Substantia nigra (tissue), 51 donors: ENCODE measurements at places on chromosomes 2 and 18.

DNA sequence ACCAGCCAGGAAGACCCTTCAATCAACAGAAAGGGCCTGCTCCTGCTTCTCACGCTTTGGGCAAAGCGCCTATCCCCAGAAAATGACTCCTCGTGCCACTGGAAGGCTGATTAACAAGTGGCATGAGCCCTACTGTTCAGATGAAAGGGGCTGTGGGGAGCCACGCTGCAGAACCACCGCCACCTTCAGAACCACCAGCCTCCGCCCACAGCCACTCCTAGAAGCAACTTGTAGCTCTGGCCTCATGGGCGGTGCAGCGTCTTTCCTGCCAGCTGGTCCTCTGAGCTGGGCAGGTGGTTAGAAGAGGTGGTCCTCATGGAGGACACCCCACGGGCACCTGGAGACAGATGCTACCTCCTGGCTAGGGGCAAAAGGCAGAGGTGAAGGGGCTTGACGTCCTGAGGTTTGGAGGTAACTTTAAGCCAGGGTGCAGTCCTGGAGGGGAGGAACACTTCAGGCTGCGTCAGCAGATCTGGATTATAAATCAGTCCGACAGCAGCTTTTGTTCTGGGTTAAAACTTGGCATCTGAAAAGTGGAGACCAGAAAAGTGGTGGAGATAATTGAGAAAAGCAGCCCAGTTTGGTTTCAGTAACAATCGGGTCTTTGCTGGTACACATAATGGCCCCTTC is 861 bp upstream of the SEMA4C start:
- peak; percentile 44 for DNase-seq

- no peak for DNase-seq
Measured at GRCh38 chr2:126901459-126901858, 2.8 kb downstream of the TEX51 start.

GRCh38 chr18:52572036-52573000 is 232.3 kb downstream of the DCC start:
- DNase-seq: no peak

GRCh38 chr2:215507136-215507535 is 71.3 kb upstream of the FN1 start:
- no peak for DNase-seq

DNA sequence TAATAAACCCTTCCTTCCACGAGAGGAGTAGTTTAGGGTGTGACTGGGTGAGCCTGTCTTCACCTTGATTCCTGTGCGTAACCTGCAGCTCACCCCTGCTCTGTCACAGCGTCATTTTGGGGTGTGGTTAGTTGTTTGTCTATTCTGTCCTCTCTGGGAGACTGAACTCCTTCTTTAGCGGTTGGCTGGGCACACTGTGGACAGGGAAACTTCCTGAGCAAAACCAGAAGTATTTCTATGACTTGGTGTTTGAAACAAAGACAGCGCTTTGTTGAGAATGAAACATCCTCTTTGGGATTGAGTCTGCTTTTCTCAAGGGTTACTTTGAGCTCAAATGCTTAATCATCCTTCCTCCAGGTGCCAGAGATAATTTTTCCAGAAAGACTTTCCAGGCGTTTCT is 270.7 kb downstream of the HRH4 start:
- no peak for DNase-seq

DNA sequence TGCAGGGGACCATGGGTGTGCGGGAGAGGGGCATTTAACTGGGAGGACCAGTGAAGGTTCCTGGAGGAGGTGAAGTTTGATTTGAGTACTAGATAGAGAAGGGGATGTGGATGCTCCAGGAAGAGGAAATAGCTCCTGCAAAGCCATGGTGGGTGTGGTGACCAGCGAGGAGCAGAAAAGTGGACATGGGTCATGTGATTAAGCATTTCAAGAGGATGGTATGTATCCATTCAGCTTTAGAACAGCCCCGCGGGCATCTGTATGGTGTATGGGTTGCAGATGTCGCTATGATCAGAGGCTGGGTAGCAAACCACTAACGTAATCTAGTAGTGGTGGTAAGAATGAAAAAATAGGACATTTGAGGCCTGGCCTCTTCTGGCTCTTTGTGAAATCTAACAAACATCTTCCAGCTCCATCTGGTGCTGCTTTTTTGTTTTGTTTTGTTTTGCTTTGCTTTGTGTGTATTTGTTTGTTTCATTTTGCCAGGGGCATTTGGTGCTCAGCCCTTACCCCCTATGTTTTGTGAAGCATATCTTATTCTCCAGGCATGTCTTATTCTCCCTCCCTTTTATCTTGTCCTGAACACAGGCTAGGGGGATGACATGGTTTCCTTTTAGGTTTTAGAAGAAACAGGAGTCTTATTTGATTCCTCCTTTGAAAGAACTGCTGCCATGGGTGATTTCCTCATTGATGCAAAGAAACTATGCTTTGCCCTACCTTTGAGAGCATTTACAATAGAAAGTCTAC is 226.1 kb downstream of the LRRTM1 start:
- DNase-seq: no peak
